Stimulated activated CD4-positive, alpha-beta T cell treated with anti-CD3 and anti-CD28 coated beads, Interleukin-4, amount 100 ng/mL, for 4 hours (primary cell): ENCODE measurements at places on chromosomes 13 and 19.

- DNase-seq = no peak
These were observed 64.5 kb downstream of the INSR start for GRCh38 chr19:7229735-7230134.

- no peak for DNase-seq
These were observed 58.3 kb downstream of the MBNL2 start for GRCh38 chr13:97280478-97280877.

- no peak for DNase-seq
These were observed 60.0 kb downstream of the VWA8 start for GRCh38 chr13:41900918-41901317.

- DNase-seq = no peak
These were observed 4.6 kb downstream of the CPAMD8 start for GRCh38 chr19:17021793-17022590.

- DNase-seq = no peak
These were observed 33.5 kb upstream of the IRS2 start for GRCh38 chr13:109819874-109820273.

DNA sequence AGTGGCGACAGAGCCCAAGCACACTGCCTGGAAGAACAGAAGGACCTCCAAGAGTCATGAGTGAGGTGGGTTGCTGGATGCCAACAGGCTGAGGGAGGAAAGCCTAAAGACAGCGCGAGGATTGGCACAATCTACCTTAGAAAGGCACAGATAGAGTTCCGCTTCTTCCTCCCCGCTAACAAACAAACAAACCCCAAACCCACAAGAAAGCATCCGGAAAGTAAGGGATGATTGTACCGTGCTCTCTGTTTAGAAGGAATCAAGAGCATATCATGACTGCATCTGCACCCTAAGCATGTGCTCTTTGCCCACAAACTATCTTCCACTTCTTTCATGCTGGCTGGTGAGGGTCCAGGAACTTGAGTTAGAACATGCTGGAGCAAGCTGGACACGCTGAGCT lies 233.0 kb upstream of the KLF12 start:
- no peak for DNase-seq

- DNase-seq = no peak
These were observed 15.6 kb upstream of the FBXO17 start for GRCh38 chr19:38990949-38991697.

- no peak for DNase-seq
These were observed 26.4 kb downstream of the ELAVL1 start for GRCh38 chr19:7979011-7979410.
